ENCODE measurements at places on chromosomes 12 and 14.
A peak's percentile ranks its signal among the peaks of the same experiment; 100 is the strongest.

DNA sequence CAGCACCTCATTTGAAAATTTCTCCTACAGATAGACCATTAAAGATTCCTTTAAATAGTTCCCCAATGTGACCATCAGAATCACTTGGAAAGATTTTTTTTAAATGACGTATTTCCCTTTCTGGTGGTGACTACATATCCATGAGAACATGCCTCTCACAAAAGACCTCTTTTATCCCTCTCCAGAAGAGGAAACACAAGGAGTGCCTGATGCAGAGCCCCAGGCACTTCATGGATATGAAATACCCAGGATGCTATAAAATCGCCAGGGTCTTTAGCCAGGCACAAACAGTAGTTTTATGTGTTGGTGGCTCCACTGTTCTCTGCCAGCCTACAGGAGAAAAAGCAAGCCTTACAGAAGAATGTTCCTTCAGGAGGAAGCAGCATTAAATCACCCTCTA is 97.1 kb downstream of the ETNK1 start:
- no peak for DNase-seq

GRCh38 chr14:59018460-59018859 is 170.0 kb upstream of the DAAM1 start:
- DNase-seq: no peak

GRCh38 chr14:102131741-102132140 is 8.0 kb upstream of the WDR20 start:
- DNase-seq: no peak

- no peak for DNase-seq
These were observed 35.9 kb upstream of the TMTC2 start for GRCh38 chr12:82650627-82651337.

GRCh38 chr14:63878792-63879191 is 26.0 kb downstream of the SYNE2 start:
- DNase-seq: no peak

DNA sequence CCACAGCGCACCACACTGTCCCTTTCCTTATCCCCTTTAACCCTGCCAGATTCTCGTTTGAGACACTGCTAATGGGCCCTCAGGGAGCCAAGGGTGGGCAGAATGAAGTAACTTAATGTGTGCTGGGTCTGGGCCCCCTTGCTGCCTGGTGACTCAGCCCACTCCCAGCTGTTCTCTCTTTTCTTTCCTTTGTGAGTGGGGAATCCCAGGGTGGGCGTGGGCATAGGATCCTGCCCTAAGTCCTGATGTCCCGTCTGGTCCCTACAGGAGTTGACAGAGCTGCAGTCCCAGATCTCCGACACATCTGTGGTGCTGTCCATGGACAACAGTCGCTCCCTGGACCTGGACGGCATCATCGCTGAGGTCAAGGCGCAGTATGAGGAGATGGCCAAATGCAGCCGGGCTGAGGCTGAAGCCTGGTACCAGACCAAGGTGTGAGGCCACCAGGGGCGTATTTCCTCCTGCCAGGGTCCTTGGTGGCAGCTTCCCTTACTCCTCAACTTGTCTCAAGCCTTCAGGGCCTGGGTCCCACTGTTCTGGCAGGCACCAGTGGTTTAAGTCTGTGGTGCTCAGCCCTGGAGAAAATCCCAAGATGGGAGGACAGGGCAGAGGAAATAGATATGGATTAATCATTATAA is 8.3 kb downstream of the KRT7 start:
- DNase-seq: no peak

- peak; percentile 19 for DNase-seq
These were observed 1149.5 kb downstream of the BCL11B start for GRCh38 chr14:98122527-98122926.

- DNase-seq: no peak
These were observed 32.1 kb downstream of the PRMT8 start for GRCh38 chr12:3523058-3523457.

DNA sequence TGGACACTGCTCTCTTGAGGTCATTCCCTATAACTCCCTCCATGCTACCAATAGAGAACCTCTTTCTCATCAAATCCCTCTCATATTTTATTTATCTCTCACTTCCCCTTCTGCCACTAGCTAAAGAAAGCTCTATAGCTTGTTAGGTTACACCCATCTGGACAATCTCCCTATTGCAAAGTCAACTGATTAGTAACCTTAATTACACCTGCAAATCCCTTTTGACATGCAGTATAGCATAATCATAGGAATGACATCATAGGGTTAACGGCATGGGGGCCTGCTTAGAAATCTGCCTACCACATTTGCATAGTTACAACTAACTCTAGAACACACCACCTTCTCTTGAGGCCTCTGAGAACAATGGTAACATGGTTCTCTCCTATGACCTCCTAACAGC is 181.2 kb downstream of the EMP1 start:
- DNase-seq: no peak

DNA sequence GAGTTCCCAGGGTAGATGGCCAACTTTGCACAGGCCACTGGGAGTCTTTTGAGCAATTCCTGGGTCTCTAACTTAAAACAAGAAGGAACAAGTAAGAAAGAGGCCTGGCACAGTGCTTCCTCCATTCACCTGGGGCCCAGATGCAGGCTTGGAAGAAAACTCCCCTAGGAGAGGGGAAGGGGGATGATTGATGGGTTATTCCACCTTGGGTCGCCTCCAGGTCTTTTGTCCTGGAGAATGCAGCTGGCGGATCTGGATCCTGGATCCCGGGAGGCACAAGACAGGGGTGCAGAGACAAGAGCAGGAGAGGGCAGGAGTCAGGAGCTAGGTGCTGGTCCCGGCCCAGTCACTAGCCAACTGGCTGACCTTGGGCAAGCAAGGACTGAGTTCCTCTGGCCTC is 74.5 kb downstream of the ESRRB start:
- DNase-seq: no peak

- DNase-seq: no peak
These were observed 4.2 kb downstream of the OR10G3 start for GRCh38 chr14:21575661-21576060.

- no peak for DNase-seq
These were observed 42.6 kb upstream of the C12orf42 start for GRCh38 chr12:103538397-103538796.

- DNase-seq: no peak
These were observed 73.9 kb downstream of the TGFB3 start for GRCh38 chr14:75907756-75908359.

DNA sequence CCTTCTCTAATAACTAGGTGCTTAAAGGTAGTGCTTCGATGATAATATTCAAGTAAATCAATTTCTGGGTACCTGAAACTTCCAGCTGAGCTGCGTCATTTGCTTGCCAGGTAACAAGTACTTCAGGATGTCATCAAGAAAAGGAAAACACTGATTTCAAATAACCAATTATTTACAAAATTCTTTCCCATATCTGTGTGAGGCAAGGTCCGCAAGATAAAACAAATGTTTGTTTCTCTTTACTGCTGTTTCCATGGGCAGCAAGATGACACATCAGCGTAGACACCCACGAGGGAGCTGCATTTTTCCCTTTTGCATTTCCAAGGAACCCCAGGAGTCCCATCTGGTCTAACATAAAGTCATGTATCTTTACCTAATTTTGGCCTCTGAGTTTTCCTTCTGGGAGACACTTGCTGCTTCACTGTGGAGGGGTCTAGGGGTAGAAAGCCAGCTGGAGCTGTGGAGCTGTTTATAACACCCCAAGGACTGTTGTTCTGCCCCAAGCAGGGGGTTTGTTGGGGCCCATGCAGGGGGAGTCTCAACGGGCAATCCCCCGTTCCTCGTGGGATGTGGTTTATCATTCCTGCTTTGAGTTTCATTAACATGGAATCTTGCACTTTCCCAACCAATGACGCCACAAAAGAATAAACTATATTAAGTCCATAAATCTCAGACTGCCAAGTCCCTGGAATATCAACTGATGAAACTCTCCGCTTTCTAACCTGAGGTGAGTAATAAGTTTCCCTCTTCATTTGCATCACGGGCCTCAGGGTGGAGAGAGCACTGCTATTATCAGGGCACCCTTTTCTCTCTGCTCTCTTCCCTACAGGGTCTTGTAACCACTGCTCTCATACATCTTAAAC is 112.8 kb upstream of the PELI2 start:
- no peak for DNase-seq

GRCh38 chr12:26113853-26114719 is 10.8 kb downstream of the BHLHE41 start:
- DNase-seq: peak; percentile 83

DNA sequence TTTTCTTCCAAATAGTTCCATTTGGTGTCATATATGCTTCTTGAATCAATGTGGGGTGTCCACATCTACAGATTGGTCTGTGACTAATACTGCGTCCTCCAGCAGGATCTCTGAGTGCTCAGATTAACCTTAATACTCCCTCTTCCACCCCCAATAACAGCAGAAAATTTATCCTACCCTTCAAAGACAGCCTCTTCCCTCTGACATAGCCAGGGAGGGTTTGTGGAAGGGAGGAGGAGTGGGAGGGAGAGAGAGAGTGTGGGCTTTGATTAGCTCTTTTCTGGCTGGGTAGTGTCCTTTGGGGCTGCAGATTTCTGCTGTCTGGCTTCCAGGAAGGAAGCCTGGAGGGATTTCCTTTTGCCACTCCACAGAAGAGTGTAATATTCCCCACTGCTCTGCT is 220.7 kb downstream of the TTC6 start:
- no peak for DNase-seq

DNA sequence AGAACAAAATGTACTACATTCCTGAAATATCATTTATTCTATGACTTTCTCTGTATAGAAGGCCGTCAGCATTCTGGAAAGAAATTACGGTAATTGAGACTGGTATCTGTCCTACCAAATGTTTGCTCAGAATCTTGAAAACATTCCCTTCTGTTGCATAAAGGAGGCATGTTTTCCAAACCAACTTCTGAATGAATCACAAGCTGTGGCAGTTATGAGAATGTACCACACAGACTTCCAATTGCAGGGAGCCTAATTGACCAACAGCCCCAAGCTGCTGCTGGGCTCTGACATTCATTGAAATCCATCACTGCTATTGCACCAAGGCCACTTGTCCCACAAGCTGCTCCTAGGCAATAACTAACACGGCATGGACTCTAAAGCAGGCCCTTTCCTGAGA is 185.3 kb upstream of the CCDC196 start:
- no peak for DNase-seq

- no peak for DNase-seq
These were observed 33.7 kb upstream of the TEAD4 start for GRCh38 chr12:2925322-2925995.

- no peak for DNase-seq
These were observed 23.2 kb upstream of the SERPINA12 start for GRCh38 chr14:94532447-94532846.

DNA sequence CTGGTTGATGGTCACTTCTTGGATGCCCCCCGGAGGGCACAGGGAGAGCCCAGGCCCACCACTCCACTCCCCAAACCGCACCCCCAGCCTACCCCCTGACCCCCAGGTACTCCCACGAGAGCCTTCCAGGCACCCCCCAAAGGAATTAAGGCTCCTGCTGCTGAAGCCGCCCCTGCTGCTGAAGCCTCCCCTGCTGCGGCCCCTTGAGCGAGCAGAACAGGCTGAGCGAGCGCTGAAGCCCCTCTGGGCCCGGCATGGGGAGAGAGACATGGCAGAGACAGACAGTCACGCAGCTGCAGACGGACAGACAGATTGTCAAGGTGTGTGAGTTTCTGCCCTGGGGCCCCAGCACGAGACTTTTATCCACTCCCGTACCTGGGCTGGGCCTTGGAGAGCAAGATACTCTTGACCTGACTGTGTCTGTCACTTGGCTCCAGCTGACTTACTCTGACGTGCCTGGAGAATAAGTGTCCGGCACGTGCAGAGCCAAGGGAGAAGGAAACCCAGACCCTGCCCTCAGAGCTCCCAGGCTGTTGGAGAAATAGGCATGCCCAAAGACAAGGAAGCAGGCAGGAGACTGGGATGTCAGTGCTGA is at the start of gene KRT78:
TSS of gene KRT78 (minus strand) at position 334 of the 595 bp plus-strand sequence. CDS start at position 270, 64 bp downstream.
- DNase-seq: no peak

DNA sequence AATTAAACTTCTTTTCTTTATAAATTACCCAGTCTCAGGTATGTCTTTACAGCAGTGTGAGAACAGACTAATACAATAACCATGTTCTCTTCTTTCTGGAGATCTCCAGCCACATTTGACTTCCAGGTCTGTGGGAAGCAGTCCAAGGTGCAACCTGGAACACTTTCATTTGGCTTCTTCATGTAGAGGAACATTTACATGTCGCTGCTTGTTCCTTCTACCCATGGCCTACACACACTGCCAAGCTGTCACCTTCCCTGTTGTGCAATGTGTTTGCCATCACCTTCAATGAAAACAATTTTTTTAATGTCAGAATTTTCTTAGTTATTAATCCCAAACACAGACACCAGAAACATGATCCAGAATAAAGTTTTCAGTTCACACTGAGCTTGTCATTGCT is 104.7 kb downstream of the PRKCH start:
- no peak for DNase-seq

DNA sequence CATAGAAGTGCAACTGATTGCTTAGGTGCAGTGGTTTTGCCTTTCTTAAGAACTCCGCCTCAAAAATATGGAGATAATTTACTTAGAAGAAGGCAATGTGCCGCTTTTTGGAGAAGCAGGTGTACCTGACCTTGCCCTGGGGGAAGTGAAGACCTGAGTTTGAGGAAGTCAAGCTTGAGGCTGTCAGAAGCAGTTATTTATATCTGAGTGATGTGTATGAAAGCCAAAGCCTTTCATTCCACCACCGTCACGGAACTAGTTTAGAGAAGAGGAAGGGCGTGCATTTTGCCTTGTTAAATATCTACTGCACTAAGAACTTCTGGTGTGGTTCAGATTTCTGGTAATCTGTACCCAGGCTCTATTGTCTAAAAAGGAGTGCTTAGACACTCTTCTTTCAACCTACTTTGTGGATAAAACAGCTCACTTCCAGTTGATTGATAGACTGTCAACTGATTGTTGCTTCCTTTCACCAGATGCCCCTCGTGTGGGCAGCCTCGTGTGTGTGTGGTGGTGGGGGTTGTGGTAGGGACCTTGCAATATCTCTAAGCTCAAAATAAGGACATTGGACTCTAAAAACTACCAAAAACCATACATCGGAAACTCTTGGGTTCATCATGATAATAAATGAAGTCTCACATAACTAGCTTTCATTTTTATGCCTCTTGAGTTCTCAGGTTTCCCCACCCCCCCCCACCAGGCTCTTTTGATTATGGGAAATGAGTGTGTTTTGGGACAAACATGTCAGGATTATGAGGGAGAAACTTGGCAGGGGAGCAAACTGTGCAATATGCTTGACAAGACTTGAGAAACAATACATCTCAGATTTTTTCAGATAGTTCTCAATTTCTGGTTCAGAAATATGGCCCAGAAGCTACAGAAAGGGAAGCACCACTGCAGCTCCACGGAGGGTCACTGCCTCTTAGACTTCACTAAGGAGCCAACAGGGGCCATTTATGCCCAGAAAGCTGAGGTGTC is 78.6 kb downstream of the ARF6 start:
- peak; percentile 66 for DNase-seq

DNA sequence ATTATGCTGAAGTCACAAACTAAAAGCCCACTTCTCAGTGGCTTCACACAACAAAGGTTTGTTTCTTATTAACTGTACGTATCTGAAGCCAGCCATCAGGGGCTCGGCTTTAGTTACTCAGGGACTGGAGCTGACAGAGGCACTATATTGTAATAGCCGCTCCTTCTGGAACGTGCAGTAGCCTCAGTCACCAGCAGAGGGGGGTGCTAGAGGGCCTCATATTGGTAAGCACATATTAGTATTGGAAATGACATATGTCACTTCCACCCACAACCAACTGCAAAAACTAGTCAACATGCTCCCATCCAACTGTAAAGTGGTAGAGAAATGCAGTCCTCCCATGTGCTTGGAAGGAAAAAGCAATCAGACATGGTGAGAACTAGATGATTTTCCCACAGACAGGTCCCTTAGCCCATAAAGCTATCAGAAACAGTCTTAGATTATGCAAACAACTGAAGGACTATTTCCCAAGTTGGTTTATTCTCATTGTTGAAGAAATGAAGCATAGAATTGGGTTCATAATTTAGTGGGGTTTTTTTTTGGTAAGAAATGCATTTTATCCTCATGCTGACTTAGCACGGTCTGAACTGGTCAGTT is 183.6 kb upstream of the G2E3 start:
- DNase-seq: peak; percentile 58
